Mucosa of gallbladder (tissue), 1 donor: ENCODE measurements at places on chromosomes 11 and 22. TPM values are rescaled to one million over a fixed set of nuclear protein-coding genes. Genes with fewer than 3 reads are reported as not detected.

DNA sequence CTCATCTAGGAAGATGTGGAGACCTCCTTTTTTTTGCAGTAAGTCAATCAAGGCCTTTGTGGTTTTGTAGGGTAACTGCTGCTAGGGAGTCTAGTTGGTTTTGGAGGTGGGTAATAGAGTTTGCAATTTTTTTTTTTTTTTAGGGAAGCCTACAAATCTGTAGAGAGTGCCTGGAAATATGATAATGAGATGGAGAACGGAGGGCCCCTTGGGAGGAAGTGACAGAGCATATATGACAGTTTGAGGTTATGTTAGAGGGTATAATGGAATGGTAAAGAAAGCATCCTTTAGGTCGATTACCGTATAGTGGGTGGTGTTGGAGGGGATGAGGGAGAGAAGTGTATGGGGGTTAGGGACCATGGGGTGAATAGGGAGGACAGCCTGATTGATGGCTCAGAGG, 98.3 kb downstream of the ELP4 start:
- DNase-seq: no peak

The CRYBB3 gene
- total RNA-seq: 1.4 TPM

DNA sequence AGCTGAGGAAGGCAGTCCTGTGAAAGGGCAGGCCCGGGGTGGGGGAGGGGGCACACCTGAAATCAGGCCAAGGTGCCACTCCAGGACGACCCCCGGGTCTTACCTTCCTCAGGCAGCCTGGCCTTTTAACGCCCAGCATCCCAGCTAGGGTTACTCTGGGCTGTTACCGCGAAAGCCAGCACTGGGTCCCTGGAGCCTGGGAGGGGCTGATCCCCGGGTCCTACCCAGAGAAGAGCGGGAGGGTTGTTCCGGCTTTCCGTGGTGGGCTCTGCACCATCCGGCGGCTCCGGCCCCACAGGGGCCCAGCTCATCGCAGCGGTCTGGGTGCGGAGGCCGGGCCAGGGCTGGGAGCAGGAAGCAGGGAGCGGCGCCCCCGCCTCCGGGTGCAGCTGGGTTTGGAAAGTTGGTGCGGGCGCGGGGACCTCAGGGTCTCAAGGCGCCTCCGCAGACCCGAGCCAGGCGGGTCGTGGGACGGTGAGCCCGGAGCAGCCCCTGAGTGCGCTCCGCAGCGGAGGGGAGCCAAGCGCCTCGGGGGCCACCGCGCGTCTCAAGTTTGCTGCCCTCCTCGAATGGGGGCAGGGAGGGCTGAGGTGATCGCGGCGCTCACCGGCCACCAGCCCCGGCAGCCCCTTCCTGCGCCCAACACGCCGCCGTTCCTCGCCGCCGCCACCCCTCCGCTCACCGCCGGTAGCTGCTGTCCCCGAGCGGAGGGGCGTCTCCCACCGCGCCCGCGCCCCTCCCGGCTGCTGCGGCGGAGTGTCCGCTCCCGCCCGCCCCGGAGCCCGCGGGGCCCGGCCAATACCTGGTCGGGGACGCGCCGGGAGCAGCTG, 831 bp downstream of the CHST1 start:
- DNase-seq: no peak

DNA sequence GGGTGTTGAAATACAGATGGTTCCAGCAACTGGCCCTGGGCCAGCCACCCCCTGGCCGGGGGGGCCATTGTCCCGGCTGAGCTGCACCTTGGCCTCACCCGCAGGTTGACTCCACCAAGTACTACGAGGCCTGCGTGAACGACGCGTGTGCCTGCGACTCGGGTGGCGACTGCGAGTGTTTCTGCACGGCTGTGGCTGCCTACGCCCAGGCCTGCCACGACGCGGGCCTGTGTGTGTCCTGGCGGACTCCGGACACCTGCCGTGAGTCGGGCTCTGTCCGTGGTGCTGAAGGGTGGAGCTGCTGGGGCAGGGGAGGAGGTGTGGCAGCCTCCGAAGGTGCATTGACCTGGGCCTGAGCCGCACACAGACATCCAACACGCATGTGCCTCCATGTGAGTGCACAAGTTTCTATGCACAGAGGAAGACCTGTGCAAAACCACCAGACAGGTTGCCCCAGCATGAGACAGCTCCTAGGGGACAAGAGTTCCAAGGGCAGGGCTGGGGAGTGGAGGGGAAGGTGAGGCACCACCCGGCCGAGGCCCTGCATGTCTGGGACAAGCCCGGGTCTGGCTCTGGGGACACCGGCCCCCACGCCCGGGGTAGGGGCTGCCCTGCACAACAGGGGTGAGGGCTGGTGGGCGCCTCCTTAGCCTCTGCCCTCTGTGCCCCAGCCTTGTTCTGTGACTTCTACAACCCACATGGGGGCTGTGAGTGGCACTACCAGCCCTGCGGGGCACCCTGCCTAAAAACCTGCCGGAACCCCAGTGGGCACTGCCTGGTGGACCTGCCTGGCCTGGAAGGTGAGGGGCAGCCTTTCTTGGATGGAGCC, 16.1 kb downstream of the MUC5B start:
- DNase-seq: peak; percentile 73

- DNase-seq: peak; percentile 17
Observed at GRCh38 chr22:26852176-26852575, 194.8 kb downstream of the MIAT start.

The RFPL1 gene
- not detected for total RNA-seq
